ENCODE measurements at places on chromosomes 13 and 19.
A peak's percentile ranks its signal among the peaks of the same experiment; 100 is the strongest.

DNA sequence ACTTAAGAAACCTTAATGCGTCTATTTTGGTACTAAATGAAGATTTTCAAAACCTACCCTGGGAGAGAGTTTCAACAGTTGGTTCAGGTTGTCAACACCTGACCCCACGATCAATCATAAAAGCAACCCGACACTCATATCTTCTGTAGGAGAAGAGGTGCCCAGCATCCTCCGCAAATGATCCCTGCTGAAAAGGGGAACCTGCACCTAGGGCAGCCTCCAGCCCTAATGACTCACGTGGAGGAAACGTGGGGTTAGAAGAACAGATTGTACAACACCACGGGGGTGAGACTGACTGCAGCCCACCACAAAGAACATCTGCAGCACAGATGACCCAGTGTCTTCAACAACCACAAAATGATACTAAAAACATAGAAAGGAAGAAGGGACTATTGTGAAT is 116.3 kb downstream of the RAB20 start:
- no peak for DNase-seq

DNA sequence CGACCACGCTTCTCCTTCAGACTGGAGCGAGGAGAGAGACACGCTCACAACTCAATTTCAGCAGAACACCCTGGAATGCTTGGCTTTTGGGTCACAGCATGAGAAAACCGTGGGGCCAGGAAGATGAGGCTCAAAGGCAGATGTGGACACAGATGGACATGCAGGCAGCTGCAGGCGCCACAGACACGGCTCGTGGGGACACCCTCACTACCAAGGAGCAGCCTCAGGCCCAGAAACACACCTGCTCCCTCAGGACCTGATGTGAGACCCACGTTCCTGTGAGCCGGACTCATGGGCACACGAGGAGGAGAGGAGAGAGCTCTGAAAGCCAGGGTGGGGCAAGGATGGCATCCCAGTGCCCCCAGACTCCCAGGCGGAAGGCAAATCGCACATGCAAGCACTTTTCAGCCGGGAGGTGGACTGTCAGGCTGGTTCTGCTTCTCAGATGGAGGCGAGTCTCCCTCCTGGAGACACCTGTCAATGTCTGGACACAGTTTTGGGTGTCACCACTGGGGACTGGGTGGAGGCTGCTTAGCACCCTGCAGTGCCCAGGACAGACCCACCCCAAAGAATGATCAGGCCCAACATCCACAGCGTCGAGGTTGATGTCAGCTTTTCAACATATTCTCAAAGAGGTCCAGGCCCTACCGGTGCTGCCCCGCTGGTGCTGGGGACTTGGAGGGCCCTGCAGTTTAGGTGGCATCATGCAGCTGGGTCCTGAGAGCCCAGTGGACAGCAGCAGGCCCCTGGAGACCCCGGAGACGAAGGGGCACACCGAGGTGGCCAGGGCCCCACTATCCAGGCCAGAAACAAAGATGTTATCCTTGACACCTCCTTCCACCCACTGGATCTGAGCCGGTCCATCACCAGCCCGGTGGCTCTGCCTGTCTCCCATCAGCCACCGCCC is 2.3 kb downstream of the ABHD17A start:
- DNase-seq = no peak

GRCh38 chr19:6521718-6522646 is 8.8 kb upstream of the TNFSF9 start:
- DNase-seq = peak; percentile 94

- DNase-seq = peak; percentile 97
These were observed at the start of the genes GYS1 and RUVBL2 for GRCh38 chr19:48993175-48994034. GYS1 (minus strand) TSS chr19:48993309; CDS start chr19:48993112, 197 bp downstream. RUVBL2 (plus strand) TSS chr19:48993887; CDS start chr19:48993912, 25 bp downstream.

DNA sequence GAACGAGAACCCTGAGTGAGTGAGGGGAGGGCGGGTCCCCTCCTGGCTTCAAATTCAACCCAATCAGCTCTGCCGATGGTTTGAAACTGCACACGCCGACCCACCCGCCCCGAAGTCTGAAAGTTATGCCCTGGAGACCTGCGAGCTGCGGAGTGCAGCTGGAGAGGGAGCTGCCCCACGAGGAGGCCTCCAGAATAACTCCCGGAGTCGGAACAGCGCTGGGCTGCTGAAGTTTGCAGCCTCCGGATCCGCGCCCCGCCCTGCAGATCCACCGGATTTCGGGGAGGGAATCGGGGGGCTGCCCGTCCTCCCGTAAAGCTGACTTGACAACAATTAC is 7.0 kb downstream of the POU4F1 start:
- no peak for DNase-seq

- DNase-seq = peak; percentile 24
These were observed 45.3 kb downstream of the FNDC3A start for GRCh38 chr13:49020940-49021553.

DNA sequence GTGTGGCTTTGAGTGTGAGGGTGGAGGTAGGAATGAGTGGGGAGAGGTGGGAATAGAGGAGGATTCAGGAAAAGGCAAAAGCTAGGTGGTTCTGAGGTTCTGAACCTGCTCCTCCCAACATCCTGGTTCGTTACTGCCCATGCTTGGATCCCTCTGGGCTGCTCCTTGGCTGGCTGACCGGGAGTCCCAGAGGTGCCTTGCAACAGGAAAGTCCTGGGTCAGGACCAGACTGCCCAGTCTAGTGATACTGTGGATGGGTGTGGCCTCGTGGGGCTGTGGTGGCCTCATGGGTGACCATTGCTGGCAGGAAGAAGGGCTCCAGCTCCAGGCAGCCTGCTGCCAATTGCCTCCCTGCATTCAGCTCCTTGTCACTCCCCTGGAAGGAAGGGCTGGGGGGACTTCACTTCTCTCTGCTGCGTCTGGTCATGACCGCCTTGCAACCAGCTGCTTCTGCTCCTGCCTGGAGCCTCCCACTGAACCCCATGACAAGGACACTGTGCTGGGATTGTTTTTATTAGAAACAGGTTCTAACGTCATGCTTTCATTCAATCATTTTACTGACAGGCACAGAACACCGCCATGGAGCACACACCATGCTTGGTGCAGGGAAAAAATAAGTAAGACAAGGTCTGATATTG is 61.5 kb upstream of the UBL3 start:
- DNase-seq = no peak

GRCh38 chr19:38458991-38459390 is 25.5 kb downstream of the RYR1 start:
- DNase-seq = no peak

GRCh38 chr13:28505543-28506135 is 10.7 kb upstream of the FLT1 start:
- no peak for DNase-seq

DNA sequence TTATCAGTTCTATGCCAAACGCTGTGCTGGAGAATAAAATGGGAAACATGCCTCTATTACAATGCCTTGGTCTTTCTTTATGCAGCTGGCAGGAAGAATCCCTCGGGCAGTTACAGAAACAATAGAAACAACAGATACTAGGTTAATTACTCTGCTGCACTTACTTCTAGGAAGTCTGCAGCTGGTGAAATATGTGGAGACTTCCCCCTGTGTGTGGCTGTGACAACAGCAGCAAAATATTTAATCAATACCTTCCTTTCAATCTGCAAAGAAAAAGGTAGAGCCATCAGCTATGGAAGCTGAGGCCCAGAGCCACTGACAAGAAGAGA is 9.9 kb downstream of the STOML3 start:
- DNase-seq = no peak

Data from renal cortical epithelial cell (primary cell).